ENCODE measurements at places on chromosomes 5 and 9. TPM values are rescaled to one million over a fixed set of nuclear protein-coding genes. Genes with fewer than 3 reads are reported as not detected.

The PRLR gene
- not detected for total RNA-seq

The JADE2 gene
- 81.4 TPM for total RNA-seq

The SLC25A48 gene
- total RNA-seq: not detected

The ZBTB6 gene
- total RNA-seq: 11.4 TPM

The PPP6C gene
- total RNA-seq: 53.7 TPM

The ACOT12 gene
- not detected for total RNA-seq

The PTPDC1 gene
- 4.1 TPM for total RNA-seq

The RORB gene
- not detected for total RNA-seq

The DNAJA1 gene
- total RNA-seq: 117 TPM

The CDC25C gene
- total RNA-seq: 10.8 TPM

The COL23A1 gene
- total RNA-seq: 0.18 TPM

The PPP1R26 gene
- total RNA-seq: 0.10 TPM

The NADK2 gene
- total RNA-seq: 12.9 TPM

The LHX6 gene
- total RNA-seq: not detected

The CARTPT gene
- total RNA-seq: not detected

The PPP3R2 gene
- total RNA-seq: not detected

The TMEFF1 gene
- total RNA-seq: not detected

The PCDHGA11 gene
- 0.05 TPM for total RNA-seq

The FCN1 gene
- not detected for total RNA-seq

The ADGRV1 gene
- not detected for total RNA-seq

The OR1J2 gene
- total RNA-seq: not detected
